ENCODE measurements at places on chromosomes 12 and 14.

- peak; percentile 55 for DNase-seq
These were observed 14.4 kb downstream of the CLSTN3 start for GRCh38 chr12:7144414-7145120.

GRCh38 chr12:96208801-96209549 lies 14.8 kb downstream of the ELK3 start:
- no peak for DNase-seq

- DNase-seq: peak; percentile 66
These were observed 13.1 kb downstream of the ASIC1 start for GRCh38 chr12:50070314-50071060.

DNA sequence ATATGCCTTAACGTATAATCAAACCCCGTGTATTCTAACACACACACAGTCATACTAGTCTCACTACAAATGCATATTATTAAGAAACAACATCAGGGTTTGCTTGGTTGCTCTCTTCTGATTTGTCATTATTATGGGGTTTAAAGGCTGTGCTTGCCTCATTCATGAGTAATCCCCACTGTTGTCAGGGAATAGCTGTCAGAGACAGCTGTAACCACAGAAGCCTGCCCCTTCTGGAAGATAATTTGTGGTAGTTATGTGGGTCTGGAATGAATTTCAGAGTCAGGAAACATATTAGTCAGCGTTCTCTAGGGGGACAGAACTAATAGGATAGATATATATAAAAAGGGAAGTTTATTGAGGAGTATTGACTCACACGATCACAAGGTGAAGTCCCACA lies 456.9 kb upstream of the TMEM132C start:
- DNase-seq: no peak

- no peak for DNase-seq
These were observed 6.5 kb downstream of the DDX51 start for GRCh38 chr12:132137483-132138125.

- DNase-seq: no peak
These were observed 107.2 kb downstream of the RAD51B start for GRCh38 chr14:67926821-67927220.

- DNase-seq: no peak
These were observed 9.9 kb downstream of the UBC start for GRCh38 chr12:124904306-124905098.

- DNase-seq: no peak
These were observed 9.8 kb downstream of the PRIMA1 start for GRCh38 chr14:93778453-93778852.

- DNase-seq: no peak
These were observed 25.2 kb downstream of the SRGAP1 start for GRCh38 chr12:63869656-63870055.

- no peak for DNase-seq
These were observed 50.5 kb upstream of the DACT1 start for GRCh38 chr14:58587271-58587670.

- no peak for DNase-seq
These were observed 25.3 kb downstream of the PHLDA1 start for GRCh38 chr12:76006028-76006925.

DNA sequence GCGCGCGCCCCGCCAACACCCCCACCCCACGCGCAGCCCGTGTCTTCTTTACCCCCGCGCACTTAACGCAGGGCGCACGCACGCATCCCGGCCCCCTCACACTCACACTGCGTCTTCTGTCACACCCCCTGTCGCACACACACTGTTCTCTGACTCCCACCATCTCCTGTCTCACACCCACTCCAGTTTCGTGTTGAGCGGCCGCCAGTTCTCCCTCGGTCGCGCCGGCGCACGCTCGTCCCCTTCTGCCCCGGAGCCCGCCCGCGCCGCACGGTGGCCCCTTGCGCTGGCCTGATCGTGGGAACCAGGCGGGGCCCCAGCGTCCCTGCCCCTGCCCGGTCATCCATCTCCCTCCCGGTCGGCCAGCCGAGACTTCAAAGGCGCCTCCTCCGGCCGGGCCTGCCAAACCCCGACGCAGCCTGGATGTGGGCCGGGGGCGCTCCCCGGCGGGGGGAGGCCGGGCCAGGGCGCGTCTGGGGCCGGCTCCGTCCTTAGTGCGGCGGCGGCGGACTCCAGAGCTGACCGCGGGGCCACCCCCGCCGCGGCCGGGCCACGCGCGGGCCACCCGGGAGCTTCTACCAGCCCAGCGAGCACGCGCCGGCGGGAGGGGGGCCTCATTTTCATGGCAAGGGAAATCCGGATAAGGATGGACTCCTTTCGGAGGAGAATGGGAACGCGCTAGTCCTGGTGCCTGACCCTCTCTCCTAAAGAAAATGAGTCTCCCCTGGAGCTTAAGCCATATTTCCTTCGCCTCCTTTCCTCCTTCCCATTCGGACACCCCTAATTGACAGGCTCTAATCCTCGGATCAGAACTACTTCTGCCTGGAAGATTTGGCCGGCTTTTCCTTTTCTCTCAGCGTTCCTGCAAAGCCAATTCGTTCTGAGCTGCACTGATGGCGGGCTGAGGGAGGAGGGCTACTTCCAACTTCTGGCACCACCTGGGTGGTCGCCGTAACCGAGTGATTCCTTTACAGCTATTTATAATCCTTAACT lies 82.0 kb upstream of the HMGA2 start:
- no peak for DNase-seq

DNA sequence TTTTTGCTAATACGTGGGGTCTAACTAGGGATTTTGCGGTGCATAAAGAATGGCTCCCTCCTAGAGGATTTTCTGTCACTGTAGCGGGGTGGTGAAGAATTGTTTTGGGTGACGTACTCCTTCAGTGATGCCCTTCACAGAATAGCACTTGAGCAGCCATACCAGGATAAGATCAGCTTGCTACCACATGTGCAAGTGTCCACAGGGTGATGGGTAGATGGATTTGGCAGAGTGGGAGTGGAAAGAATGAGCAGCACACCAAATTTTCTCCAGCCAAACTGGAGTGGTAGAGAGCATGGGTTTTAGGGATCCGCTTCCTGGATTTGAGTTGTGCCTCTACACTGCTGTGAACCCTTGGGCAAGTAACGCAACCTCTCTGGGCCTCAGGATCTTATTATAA lies 2.3 kb downstream of the TCP11L2 start:
- DNase-seq: no peak

- DNase-seq: no peak
These were observed 17.5 kb downstream of the ATG2B start for GRCh38 chr14:96345669-96346068.

DNA sequence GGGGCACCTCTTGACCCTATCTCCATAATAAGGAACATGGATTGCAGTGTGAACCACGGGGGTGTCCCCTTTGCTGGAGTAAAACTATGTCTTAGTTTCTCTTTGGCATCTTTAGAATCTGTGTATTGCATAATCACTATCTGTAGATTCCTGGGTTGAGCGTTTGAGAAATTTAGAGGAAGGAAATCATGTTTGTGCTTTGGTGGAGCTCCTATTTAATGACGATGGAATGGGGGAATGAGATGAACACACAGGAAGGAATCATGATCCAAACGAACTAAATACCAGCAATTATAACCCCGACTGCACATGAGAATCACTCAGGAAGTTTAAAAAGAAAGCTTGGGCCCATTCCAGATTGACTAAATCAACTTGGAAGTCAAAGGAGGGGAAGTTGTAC lies 1.3 kb upstream of the MYG1 start:
- DNase-seq: no peak

DNA sequence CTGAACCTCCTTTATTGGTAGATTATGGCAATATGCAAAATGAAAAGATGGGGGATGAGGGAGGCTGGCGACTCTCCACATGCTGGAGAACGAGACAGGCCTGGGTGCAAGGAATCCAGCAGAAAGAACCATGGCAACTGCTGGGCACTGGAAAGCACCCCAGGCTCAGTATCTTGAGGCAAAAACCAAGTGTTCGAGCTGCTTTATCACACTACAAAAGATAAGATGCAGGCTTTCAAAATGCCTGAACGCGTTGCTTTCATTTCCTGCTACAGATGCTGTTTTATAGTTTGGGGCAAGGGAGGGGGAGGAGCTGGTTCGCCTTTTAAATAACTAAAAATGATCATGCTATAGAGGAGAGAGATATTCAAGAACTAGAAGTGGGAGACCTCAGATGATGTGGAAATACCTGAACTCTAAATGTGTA lies 38.9 kb downstream of the NIN start:
- peak; percentile 40 for DNase-seq

- DNase-seq: no peak
These were observed 43.0 kb downstream of the SRRM4 start for GRCh38 chr12:119024356-119024755.

GRCh38 chr12:81668475-81668874 lies 90.7 kb downstream of the PPFIA2 start:
- DNase-seq: no peak

DNA sequence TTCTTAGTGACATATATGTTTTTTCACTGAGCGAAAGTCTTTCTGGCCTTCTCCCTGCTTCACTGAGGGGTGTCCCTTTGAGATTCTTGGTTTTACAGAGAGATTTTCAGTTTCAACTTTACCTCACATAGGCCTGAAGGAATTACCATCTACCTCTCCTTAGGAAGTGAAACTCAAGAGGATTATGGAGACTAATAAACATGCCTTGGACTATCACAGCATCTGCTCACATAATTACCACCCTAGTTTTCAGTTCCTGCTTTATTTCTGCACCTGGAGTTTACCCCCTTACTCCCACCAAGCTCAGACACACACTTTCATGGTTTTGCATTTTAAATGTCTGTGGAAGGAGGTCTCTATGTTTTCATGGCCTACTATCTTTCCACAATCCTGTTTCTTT lies 118.3 kb upstream of the SCAF11 start:
- DNase-seq: no peak

DNA sequence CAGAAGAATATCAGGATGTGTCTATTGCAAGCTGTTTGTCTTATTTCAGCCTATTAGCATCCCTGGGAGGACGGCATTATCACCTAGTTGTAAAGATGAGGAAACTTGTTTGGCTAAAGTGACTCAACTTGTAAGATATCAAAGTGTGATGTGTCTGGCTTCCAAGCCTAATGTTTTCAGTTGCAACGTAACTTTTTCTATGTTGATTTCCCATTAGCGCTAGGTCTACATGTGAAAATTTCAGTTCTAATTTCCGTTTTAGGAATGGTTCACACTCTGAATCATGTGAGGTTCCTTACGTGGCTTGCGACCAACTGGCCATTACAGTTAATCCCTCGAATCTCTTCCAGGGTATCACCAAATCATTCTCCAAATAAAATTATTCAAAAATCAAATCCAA lies 58.0 kb downstream of the LLPH start:
- no peak for DNase-seq

DNA sequence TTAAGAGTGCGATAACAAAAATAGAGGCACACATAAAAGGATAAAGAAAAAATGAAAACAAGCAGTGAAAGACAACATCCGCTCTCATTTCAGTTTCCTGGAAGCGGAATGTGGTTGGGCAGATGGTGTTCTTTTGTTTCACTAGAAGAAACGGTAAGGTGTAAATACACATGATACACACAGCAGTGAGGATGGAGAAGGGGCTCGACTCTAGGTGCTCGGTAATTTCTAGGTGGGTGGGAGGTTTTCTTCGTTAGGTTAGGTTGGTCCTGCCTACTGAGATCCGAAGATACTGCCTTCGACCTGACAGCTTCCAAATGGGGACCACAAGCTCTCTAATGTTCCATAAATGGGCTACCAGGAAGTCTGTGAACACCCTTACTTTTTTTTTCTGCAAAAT lies 1082.5 kb downstream of the BCL11B start:
- peak; percentile 77 for DNase-seq

- no peak for DNase-seq
These were observed 49.5 kb downstream of the SLC2A13 start for GRCh38 chr12:40056373-40056772.

DNA sequence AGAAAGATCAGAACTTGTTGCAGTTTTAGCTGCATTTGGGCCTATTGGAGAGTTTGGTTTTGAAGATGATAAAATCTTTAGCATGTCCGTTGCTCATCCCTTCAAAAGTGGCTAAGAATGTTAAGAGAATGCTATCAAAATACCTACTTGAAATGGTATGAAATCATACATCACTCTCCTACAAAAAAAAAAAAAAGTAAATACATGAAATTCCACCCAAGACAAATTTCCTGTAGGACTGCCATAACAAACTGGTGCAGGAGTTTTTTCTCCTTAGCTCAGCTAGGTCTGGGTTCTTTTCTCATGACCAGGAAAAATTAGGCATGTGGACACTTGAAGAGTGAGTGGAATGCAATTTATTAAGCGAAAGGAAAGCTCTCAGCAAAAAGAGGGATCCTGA lies 15.9 kb upstream of the FAR2 start:
- DNase-seq: no peak

DNA sequence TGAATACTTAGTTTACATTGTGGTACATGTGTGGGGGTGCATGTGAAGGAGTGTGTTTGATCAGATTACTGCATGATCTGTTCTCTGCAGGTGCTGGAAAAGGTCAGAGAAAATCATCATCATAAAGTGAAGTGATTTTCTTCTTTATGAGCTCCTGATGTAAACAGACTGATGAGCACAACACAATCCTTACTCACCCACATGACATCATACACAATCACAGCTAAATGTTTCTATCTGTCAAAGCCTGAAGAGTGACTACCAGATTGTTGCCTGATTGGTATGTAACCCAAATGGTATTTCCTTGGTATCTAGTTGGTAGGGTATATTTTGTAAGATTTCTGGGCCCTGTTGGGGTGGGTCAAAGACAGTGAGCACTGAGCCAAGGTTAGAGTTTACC lies 270.8 kb downstream of the FOXG1 start:
- DNase-seq: no peak

DNA sequence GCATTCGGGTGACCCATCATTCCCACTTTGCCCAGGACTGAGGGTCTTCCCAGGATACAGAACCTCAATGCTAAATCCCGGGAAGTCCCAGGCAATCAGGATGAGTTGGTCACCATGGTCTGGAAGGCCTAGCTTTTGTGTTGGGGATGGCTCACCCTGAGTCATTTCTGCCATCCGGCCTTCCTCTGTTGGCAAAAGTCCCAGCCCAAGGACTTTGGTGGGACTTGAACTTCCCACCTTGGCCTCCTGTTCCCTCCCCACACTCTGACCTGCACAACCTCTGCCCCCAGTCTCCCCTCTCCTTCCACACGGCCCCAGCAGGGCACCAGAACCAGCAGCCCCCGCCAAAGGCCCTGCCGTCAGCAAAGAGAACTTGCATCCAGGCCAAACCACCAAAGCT lies 24.6 kb upstream of the NCOR2 start:
- DNase-seq: no peak

DNA sequence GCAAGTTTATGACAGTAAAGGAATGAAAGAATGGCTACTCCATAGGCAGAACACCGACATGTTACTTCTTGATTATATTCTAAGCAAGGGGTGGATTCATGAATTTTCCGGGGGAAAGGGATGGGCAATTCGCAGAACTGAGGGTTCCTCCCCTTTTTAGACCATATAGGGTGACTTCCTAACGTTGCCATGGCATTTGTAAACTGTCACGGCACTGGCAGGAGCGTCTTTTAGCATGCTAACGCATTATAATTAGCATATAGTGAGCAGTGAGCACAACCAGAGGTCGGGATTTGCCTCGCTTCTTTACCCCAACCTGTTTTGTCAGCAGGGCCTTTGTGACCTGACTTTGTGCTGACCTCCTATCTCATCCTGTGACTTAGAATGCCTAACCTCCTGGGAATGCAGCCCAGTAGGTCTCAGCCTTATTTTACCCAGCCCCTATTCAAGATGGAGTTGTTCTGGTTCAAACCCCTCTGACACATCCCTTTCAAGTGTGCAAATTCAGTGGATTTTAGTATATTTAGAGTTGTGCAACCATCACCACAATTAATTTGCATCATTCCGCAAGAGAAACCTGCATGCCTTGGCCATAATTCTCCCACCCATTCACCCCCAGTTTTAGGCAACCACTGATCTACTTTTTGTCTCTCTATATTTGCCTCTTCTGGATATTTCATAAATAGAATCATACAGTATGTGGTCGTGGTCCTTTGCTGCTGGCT lies 27.4 kb downstream of the PALS1 start:
- no peak for DNase-seq

- no peak for DNase-seq
These were observed 312.6 kb downstream of the NELL2 start for GRCh38 chr12:44563486-44563885.
